GM06990 (cell line): ENCODE measurements at places on chromosomes 16 and 17.

- peak; percentile 48 for DNase-seq
Measured at GRCh38 chr16:10877472-10877946, 507 bp downstream of the CIITA start.

DNA sequence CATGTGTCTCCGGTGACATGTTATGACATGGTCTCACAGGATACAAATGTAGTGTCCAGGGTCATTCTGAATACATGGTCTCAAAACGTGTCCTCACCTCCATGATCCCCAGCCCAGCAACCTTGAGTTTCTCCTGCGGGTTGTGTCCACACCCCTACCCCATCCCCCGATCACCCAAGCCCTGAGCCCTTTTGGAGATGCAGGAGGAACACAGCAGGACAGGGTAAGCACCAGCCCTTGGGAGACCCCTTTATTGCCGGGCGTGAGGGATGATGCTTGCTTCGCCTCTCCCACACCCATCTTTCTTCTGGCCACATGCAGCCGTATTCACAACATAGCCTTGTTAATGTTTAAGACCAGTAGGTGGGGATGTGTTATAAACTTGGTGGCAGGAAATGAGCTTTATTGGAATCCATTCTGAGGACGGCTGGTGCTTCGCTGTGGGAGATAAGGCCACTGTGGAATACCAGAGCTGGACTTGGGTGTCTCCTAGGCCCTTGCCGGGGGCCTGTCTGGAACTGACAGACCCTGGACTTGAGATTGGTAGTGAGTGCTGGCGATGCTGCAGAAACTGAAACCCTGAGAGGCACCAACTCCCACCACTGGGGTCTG is 5.5 kb downstream of the TMEM132E start:
- no peak for DNase-seq

DNA sequence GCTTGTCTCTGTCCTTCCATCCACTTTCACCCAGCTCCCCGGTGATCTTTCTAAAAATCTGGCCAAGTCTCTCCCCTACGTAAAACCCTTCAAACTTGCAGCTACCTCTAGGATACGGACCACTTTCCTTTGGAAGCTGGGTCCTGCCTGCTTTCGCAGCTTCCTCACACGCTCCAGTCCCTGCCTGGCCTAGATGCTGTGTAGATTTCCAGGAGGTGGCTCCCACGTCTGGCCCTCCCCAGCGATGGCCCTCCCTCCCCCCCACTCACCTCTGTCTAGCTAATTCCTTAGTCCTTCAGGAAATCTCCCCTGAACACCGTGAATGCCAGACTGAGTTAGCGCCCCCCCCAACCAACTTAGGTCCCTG is 579 bp upstream of the LRRC59 start:
- no peak for DNase-seq

DNA sequence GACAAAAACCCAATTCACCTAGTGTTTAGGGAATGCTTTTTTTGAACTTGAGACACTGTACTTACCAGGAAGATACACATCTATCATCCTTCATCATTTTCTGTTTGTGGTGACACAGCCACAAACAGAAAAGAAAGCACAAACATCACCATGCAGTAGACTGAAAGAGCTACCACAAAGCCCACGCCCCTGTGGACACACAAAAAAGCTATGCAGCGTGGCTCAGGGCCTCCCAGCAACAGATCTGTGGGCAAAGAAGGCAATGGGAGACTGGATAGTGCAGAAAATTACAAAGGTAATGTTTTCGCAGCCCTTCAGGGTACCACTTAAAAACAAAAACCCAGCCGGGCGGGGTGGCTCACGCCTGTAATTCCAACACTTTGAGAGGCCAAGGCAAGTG is 9.6 kb downstream of the COTL1 start:
- DNase-seq = no peak

GRCh38 chr17:40568074-40568836 is 3.0 kb upstream of the CCR7 start:
- no peak for DNase-seq

DNA sequence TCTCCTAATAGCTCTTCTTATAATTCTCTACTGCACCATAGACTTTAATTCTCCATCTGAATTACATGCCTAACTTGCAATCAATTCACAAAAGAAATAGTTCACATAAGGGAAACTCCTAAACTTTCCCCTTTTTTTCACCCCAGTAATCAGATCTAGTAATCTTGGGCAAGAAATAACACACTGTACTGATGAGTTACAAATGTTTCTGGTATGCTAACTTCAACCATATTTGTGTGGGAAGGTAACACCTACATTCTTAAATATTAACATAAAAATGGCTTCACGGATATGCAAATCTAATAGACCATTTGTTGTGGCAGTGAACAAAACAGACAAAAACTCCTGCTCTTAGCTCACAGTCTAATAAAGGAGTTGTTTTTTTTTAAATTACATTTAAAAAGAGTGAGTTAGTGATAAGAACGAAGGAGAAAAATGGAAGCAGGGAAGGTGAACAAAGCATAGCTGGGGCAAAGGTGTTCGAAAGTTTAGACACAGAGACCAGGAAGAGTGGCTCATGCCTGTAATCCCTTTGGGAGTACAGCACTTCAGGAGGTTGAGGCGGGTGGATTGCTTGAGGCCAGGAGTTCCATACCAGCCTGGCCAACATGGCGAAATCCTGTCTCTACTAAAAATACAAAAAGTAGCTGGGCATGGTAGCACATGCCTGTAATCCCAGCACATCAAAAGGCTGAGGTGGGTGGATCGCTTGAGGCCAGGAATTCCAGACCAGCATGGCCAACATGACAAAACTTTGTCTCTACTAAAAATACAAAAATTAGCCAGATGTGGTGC is 34.8 kb downstream of the CMTM3 start:
- no peak for DNase-seq

DNA sequence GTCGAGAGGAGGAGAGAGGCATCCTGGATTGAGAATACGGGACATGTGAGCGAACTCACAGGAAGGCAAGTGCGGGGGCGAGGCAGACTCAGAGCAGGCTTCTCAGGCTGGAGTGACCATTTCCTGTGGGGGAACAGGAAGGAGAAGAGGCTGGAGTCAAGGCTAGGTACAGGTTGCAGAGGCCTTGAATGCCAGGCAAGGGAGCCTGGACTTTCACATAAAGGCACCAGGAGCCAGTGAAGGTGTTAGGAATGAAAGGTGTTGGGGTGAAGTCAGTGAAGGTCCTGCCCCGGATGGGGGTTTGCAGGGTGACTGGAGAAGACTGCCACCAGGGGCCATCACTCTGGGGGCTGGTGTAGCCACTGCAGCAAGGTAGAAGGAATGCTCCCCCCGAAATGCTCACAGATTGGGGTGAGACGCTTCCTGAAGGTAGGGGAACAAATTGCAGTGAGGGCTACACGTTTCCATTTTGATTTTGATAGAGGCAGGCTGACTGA is 5.3 kb upstream of the GPRC5C start:
- DNase-seq = no peak

DNA sequence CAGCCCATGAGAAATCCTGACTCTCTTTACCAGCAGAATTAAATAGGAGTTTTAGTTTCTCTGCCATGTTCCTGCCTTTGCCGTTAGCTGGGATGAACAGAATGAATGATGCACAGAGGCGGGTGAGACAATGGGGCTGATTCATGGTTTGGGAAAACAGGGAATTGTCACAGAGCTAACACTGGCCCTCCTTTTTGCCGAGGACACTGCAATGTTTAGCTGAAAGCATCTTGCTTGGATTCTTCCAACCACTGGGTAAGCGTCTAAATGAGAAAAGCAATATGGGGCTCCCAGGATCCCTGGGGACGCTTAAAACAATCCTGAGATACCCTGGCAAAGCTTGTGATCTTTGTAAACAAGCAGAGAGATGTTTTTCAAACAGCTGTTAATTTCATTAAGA is 12.8 kb upstream of the PAFAH1B1 start:
- DNase-seq = no peak

DNA sequence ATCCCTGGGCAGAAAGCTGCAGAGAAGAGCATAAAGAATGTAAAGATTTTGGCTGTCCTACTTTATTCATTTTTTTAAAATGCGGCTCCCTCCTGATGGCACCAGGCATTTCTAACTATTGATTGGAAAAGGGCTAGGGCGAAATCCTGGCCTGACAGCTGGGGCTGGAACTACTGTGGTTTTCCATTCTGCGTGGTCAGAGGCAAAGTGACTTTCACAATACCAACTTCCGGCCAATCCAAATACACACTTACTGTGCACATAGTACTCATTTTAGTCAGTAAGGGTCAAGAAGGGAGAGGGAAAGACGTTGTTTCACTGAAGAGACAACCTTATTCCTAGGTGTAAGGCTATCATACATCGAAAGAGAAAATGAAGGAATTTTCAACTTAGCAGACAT is 113.8 kb upstream of the PMFBP1 start:
- DNase-seq = no peak

DNA sequence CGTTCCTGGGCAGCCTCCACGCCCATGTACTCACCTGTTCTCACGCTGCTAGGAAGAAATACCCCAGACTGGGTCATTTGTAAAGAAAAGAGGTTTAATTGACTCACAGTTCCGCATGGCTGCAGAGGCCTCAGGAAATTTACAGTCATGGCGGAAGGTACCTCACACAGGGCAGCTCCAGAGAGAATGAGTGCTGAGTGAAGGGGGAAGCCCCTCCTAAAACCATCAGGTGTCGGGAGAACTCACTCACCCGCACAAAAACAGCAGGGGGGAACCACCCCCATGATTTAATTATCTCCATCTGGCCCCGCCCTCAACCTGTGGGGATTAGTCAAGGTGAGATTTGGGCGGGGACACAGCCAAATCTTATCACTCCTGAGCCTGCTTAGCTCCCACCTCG is 18.2 kb downstream of the RAB40C start:
- DNase-seq = no peak

GRCh38 chr16:88842308-88842756 is 14.4 kb downstream of the GALNS start:
- no peak for DNase-seq

DNA sequence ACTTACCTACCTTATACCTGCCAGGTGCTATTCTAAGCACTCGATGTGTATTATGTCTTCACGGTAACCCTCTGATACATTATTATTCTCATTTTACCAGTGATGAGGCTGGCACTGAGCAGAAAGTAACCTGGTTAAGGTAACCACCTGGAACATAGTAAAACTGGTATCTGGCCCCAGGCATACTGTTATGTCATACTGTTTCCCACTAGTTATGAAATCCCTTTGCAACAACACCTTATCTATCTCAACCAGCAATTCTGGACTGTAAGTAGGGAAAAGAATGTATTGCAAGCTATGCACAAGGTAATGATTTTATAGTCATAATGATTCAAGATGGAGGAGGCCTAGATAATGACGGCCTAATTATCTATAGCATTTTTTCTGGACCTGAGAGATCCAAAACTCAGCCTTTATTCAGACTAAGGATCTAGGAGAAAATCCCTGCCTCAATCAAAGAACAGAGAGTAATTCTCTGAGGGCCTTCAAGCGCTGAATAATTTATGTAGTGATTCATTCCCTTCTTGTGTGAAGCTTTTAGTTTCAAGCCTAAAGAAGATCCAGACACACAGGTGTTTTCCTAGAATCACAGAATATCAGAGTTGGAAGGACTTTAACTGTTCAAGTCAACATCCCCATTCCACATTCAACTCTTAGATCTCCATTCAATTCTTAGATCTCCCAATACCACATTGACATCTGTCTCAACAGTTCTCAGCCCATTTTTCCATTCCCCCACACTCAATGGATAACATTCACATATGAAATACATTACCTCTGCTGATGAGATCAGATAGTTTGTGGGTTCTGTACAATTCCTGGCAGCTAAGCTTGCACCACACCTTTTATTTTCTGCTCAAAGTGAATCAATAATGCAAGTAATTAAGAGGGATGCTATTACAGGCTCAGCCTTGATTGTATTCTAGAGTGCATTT is 14.9 kb upstream of the MMD start:
- DNase-seq = no peak

DNA sequence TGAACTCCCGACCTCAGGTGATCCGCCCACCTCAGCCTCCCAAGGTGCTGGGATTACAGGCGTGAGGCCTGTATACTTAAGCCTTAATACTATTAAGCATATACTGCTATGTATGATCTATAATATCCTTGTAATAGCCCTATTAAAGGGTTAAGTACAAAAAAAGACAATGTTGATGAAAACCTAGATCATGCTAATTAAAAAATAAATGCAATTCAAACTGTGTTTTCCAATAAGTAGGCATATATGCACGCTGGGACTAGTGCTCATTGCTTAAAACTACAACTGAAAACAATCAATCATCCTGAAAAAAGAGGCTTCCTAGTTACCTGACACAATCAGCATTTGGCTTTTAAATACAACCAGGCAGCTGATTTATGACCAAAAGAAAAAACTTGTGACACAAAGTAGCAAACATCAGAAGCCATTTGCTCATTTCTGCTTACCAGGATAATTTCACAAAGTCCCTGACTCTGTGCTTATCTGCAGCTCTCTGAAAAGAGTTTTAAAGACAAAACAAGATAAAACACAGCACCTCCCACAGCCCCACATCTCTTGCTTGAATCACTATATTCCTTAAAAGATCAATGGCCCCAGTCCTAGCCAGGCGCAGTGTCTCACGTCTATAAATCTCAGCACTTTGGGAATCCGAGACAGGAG is 11.1 kb downstream of the ZNF385C start:
- no peak for DNase-seq

DNA sequence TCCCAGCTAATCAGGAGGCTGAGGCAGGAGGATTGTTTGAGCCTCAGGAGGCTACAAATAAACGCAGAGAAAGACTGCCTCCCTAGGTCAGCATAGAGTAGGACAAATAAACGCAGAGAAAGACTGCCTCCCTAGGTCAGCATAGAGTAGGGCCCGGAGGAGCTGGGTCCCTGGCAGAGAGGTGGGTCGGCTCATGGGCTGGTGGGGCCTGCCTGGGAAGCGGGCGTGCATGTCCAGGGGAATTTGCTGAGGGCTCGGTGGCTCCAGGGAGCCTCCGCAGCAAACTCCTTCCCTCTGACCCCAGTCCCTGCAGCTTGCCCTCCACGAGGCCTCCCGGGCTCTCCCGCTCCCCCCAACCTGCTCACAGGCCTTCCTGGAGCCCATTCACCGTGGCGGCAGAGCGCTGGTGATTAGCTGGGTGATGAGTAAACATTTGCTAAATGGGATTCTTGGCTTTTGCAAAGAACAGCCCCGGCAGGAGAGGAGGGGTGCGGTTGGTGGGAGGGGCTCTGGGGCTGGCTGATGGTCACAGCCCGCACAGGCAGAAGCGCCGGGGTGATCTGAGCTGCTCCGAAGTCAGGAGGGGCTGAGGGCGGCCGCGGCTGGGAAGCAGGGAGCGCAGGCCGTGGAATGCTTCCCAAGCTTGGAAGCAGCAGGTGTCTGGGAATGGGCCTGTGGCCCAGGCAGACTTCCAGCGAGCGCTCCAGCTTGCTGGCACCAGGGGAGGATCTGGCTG is 93.1 kb downstream of the RTN4RL1 start:
- no peak for DNase-seq
